Fibroblast of the conjunctiva (primary cell): ENCODE measurements at places on chromosomes 3 and 15.

- DNase-seq, result no peak
Measured at GRCh38 chr15:66114863-66115425, 138.6 kb downstream of the MEGF11 start.

DNA sequence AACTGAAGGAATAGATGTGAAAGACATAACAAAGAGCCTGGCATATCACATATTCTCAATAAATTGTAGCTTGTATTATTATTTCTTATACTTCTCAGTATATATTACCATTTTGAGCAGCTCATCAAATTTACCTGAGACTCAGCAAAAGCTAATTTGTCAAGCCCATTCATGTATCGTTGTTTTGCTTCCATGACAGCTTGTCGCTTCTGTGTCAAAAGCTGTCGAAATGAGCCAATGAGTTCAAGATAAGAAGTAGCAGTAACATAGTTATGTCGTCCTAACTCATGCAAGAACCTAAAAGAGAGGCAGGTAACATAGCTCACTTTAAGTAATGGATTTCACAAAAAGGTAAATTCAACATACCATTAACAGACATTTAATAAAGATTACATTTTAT lies 93.8 kb upstream of the ASB14 start:
- no peak for DNase-seq

- DNase-seq, result no peak
Measured at GRCh38 chr15:90620379-90621067, 90.8 kb downstream of the CRTC3 start.

DNA sequence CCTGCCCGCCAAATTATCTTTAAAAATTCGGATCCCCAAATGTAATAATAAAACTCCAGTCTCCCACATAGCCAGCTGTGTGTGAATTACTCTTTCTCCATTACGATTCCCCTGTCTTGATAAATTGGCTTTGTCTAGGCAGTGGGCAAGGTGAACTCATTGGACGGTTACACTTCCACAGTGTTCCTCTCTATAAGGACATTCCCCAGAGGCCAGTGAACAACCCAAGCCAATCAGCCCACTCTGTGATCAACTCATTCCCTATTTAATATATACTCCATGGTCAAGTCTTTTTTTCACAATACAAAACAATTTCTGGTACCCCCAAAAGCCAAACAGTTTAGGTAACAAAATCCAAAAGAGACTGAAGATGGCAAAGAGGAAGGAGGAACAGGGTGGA lies 90.5 kb upstream of the DAZL start:
- no peak for DNase-seq

DNA sequence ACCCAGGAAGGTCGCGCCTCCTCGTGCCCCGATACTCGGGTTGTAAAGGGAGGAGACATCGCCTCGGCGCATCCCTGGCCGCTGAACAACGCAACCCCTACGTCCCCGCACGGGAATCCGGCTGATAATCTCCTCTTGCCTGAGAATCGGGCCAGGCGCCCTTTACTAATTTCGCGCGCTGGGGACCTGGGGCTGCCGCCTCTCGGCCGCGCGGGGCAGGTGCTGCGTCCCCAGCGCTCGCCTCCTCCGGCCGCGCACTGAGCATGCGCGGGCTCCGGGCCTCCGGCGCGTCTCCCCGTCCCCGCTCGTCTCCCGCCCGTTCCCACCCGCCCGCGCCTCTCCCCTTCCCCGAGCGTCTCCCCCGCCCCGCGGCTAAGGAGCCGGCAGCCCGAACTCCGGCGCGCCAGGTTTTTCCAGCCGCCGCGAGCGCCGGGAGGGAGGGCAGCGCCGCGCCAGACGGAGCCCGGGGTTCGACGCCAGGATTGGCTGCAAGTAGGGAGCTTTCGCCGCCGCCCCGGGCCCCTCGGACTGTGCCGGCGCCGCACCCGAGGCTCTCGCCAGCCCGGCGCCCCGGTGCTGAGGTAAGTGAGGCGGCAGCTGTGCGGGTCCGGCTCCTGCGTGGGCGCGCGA lies at the start of gene CNTN4:
TSS of gene CNTN4 (plus strand) at position 469 of the 630 bp plus-strand sequence.
- DNase-seq, result no peak

- DNase-seq, result no peak
Measured at GRCh38 chr15:101047301-101047781, 128.2 kb downstream of the LRRK1 start.

DNA sequence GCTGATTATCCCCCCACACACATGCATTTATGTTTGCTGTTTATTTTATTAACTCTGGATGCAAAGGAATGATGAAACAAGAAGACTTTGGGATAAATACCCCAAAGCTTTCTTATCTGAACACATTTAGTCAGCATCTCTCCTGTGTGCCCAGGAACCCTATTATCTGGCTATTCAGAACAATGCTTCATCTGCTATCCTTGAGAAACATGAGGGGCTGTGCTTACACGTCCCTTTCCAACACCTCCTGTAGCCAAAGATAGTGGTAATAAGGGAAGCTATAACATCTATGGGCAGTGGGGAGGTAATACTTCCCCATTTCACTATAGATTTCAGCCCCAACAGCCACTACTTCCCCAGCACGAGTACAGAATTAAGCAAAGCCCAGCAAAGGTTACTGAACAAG lies 94.7 kb downstream of the SSR3 start:
- DNase-seq, result no peak

GRCh38 chr3:13158871-13159270 lies 85.6 kb upstream of the IQSEC1 start:
- DNase-seq, result no peak

GRCh38 chr15:33135355-33135781 lies 59.1 kb downstream of the FMN1 start:
- DNase-seq, result no peak

DNA sequence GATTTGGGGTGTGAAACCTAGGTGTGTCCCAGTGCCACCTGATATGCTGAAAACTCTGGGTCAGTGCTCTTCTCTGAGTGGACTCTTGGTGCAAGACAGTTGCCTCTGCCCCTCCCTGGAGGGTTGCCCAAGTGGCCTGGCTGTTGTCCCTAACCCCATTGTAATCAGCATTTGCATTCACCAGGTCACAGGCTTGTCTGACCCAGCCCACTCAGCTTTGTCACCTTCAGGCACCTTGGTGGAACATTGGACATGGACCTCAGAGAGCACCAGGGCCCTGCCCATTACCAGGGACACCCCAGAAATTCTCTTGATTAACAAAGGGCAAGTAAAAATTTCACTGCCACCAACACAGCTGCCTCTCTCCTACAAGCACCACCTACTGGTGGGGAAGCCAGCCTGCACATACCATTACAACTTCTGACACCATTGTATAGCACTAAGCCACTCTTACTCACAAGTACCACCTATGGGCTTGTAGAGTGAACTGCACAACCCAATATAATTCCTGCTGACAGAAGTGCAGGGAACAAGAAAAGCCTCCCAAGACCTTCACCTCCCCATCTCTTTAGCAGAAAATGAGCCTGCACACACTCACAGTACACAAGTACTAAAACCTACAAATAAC lies 324.6 kb downstream of the EPHA6 start:
- no peak for DNase-seq

DNA sequence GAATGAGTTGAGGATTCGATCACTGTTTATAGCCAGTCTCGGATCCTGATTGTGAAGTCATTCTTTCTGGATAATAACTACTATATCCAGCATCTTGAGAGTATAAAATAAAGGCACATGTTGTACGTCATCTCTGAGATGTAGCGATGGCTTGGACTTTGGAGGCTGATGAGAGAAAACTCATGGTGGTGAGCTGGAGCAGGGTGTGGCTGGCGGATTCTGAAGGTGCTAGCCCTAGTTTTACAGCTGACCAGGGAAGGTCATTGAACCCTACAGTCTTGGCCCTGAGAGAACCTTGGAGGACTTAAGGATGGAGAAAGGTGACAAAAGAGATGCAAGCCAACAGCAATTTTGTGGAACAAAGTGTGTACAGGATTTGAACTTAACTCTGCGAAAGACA lies 153.8 kb downstream of the IGF1R start:
- DNase-seq, result no peak

DNA sequence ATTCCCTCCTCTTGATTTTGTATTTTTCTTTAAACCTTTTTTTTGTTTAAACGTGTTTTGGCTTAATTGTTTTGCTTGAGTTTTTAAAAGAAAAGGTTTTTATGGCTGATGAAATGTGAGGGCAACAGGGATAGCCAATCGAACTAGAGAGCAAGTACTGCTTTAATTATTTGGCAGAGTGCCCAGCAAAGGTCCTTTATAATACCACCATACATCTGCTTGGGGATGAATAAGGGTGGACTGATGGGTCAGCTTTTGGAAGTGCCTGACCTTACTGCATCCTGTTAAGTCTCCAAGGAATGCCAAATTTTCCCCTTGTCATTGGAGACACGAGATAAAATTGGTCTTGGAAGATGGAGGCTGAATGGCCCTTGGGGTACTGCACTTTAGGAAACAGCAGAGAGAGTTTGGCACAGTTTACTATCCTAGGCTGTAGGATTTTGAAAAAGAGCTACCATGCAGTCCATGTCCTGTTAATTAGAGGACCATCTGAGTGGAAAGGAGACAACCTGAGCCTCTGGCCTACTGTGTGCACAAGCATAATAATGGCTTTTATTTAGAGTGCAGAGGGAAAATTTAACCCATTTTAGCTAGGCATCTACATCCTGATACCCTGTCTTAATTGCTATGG lies 19.8 kb upstream of the MTHFS start:
- DNase-seq, result peak; percentile 36

- no peak for DNase-seq
Measured at GRCh38 chr3:185207931-185208746, 45.7 kb downstream of the EHHADH start.

- DNase-seq, result no peak
Measured at GRCh38 chr3:150739877-150740645, 22.9 kb downstream of the SIAH2 start.

- no peak for DNase-seq
Measured at GRCh38 chr3:134134240-134134639, 104.5 kb upstream of the SLCO2A1 start.

DNA sequence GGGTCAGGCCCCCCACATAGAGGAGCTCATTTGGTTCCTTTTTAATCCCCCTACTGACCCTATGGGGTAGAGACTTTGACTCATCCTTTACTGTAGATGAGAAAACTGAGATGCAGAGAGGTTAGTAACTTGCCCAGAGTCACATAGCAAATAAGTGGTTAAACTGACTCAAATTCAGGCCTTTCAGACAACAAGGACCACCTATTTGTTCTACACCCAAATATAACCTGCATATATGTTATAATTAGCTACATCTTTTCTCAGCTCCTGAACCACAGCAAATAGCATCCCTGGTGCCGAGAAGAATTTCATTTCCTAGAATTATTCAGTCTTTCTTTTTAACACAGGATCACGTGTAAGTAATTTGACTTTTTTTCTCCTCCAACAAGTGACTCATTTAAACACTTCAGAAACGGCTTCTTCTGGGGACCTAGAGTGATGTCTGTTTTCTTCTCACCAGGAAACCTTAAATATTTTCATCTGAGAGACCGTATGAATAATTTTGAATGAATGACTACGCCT lies 57.4 kb downstream of the MGLL start:
- no peak for DNase-seq

GRCh38 chr3:182323126-182323700 lies 470.1 kb upstream of the ATP11B start:
- DNase-seq, result no peak

GRCh38 chr3:129663930-129664646 lies 57.6 kb upstream of the PLXND1 start:
- DNase-seq, result no peak

DNA sequence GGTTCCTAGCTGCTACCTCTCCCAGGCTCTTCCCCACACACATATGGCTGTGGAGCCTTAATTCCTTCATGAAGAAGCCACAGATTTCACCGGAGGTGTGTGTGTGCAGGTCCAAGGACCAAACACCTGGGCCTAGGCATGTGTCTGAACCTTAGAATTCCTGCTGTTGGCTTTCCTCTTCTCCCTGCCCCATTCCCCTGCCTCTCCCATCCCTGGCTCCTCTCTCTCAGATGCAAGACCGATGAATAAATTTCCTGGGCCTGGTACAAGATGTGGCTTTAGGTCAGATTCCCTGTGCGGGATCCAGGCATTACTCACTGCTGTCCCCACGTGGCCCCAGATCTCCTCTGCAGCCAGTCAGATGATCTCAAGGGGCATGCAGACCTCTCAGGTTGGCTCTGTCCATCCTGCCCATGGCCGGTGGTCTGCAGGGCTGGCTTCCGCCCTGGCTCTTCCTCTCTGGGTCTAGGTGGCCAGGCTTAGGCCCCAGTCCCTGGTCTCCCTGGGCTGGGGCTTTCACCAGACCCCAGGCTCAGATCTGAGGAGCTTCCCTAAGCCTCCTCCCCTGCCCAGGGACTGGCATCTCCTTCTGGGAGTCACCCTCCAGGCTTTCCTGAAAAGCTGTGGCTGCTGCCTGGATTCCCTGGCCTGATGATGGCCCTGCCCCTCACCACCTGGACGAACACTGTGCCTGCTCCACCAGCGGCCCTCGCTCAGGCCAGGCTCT lies 20.5 kb downstream of the CCR9 start:
- no peak for DNase-seq

DNA sequence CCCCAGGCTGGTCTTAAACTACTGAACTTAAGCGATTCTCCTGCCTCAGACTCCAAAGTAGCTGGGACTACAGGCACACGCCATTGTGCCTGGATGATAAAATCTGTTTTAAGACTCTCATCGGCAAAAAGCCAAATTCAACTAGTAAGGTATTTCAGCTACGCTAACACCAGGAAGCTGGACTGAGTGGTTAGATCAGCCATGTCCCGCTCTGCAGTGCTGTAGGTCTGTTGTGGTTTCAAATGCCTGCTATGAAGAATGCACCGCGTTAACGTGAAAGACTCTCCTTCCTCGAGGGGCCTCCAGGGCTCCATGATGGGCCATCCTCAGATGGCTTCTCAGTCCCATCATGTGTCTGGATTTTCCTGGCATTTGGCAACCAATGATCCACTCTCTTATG lies 70.2 kb downstream of the PCOLCE2 start:
- no peak for DNase-seq

DNA sequence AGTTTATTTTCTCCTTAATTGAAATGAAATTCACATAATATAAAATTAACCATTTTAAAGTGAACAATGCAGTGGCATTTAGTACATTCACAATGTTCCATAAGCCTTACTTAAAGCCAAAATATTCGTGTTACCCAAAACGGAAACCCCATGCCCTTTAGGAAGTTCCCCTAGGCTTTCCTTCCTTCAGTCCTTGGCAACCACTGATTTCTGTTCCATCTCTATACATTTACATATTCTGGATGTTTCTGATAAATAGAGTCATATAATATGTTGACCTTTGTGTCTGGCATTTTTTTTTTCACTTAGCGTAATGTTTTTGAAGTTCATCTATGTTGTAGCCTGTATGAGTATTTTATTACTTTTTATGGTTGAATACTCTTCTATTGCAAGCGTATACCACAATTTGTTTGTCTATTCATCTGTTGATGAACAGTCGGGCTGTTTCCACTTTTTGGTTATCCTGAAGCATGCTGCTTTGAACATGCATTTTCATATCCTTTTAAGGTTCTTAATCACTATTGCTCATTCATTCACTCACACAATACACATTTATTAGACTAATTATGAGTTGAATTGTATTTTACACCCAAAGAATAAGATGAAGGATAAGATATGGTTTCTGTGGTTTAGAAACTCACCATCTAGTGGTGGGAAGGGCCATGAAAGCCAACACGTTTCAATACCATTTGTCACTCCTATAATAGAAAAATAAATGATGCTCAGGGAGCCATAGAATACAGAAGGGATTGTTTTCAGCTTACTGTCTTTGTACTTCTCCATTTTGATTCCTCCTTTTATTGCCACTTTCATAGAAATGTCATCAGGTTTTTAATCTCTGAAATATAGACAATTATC lies 408.2 kb upstream of the CBLB start:
- no peak for DNase-seq

- DNase-seq, result no peak
Measured at GRCh38 chr15:41870689-41871081, 23.2 kb downstream of the SPTBN5 start.

GRCh38 chr3:43727930-43728329 lies 37.2 kb downstream of the ABHD5 start:
- DNase-seq, result peak; percentile 64

- DNase-seq, result no peak
Measured at GRCh38 chr3:14948609-14949038, 1.2 kb downstream of the NR2C2 start.
